ENCODE measurements at places on chromosomes 13 and 19.

DNA sequence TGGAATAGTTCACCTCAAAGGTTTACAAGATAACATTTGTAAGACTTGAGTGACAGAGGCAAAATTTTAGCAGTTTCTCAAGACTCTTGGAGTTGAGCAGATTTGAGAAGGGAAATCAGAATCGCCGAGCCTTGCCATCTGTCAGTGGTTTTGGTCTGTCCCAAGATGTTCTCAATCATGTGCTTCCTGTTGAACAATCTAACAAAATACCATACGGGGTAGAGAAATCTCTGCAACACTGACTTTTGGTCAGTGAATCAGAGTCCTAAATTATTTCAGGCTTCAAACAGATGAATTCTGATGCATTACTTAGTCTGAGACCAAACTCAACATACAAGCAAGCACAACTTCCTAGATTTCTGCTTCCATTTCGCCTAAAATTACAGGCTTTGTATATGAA, 3.8 kb downstream of the KCTD12 start:
- no peak for DNase-seq

DNA sequence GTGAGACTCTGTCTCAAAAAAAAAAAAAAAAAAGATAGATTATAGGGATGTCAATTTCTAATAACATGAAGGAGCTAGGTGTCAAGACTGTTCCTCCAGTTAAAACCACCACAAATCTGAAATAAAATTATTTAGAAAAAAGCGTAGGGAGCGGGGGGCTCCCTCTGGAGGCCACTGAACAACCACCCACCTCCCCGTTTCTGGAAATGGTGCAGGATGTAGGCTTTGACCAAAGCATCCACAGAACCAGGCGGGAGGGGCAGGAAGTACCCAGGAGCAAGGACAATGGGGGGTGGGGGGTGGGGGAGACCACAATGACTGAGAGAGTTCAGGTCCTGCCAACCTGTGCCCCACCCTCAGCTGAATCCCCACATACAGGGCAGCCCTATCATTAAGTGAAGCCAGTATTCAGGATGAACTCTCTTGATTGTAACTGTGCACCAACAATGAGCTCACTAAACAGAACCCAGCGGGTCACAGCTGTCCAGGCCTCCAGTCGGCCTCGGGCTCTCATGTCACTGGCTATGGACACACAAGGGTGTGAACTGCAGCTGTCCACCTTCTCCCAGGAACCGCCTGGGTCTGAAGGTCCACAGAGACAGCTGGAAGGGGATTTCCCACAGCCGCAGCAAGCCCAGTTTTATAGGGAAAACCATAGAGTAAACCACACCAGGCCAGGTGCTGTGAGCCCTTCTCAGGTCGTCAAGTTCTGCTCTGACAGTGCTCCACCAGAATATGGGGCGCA, 6.6 kb downstream of the ZSCAN18 start:
- no peak for DNase-seq

GRCh38 chr19:1935484-1936208, 5.3 kb upstream of the CSNK1G2 start:
- DNase-seq = peak; percentile 34

DNA sequence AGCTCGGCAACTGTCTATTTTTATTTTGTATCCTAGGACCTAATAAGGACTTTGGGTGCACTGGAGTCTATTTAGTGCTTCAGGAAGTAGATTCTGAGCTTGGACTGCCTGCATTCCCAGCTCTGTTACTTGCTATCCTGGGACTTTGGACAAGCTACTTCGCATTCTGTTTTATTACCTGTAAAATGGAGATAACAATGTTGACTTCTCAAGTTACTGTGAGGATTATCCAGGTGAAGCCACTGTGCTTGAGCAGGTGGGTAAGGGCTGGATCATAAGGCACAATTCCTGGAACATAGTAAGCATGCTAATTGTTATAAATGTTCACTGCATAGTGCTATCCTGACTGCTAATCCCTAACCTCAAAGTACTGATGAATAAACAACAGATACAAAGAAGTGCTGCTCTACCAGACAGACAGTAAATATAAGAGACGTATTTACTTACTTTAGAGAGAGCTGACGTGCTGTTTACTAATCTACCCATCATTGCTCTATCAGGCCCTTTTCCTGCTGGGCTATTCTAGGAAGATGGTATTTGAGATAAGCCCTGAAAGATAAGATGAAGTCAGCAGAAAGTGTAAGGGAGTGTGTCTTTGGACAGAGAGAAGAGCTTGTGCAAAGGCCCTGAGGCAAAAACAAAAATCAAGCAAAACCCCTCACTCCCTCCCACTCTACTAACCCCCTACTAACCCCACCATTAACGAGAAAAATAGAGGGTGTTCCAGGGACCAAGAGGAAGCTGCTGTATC, 50.8 kb upstream of the FLT1 start:
- DNase-seq = peak; percentile 94

GRCh38 chr13:104389691-104390090, 1323.5 kb upstream of the SLC10A2 start:
- peak; percentile 16 for DNase-seq

DNA sequence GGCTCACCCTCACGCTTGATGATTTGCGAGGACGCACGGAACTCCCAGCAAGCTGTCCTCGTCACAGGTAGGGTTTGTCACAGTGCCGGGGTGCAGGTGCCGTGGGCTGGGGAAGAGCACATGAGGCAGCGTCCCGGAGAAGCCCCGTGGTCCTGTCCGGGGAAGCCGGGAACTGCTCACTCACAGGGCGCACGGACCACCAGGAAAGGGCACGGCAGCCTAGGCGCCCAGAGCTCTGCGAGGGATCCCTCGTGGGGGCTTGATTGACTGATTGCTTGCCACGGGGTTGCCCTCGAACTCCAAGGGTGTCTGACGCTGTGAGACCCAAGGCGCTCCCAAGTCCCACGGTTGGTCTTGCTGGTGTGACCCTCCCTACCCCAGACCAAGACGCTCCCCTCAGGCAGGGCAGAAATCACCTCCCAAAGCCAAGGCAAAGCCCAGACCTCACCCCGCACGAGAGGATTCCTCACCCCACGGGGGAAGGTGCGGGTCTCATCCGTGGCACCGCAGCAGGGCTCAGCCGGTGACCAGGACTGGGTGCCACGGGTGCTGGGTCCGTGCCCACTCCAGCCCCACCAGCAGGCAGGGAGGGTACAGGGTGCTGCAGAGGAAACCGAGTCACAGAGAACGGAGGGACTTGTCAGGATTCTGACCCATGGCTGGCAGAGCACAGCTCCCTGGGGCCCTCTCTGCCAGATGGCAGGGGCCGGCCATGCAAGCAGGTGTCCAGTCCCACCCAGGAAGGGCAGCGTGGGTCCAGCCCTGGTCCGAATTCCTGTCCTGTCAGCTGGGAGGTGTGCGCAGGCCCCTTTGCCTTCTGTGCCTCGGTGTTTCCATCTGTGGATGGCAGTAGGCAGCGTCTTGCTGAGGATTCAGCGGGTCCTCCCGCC, 7.7 kb downstream of the C2CD4C start:
- no peak for DNase-seq

- no peak for DNase-seq
These were observed 813 bp downstream of the ZNF562 start for GRCh38 chr19:9673912-9674662.

- DNase-seq = no peak
These were observed 108.1 kb upstream of the UBL3 start for GRCh38 chr13:29958476-29958875.

GRCh38 chr19:55092423-55093318, 17.0 kb downstream of the EPS8L1 start:
- DNase-seq = no peak

DNA sequence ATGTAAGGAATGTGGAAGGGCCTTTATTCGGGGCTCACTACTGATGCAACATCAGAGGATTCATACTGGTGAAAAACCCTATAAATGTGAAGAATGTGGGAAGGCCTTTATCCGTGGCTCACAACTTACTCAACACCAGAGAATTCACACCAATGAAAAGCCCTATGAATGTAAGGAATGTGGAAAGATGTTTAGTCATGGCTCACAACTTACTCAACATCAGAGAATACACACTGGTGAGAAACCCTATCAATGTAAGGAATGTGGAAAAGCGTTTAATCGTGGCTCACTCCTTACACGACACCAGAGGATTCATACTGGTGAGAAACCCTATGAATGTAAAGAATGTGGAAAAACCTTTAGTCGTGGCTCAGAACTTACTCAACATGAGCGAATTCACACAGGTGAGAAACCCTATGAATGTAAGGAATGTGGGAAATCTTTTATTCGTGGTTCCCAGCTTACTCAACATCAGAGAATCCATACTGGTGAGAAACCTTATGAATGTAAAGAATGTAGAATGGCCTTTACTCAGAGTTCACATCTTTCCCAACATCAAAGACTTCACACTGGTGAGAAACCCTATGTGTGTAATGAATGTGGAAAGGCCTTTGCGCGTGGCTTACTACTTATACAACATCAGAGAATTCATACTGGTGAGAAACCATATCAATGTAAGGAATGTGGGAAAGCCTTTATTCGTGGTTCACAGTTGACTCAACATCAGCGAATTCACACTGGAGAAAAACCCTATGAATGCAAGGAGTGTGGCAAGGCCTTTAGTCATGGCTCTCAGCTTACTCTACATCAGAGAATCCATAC, 44.3 kb downstream of the ZNF585A start:
- no peak for DNase-seq

- DNase-seq = no peak
These were observed 184.2 kb downstream of the SUCLA2 start for GRCh38 chr13:47816831-47817230.

- peak; percentile 78 for DNase-seq
These were observed 9.1 kb upstream of the IGSF23 start for GRCh38 chr19:44604241-44604640.

GRCh38 chr19:31315652-31316051, 33.6 kb downstream of the TSHZ3 start:
- DNase-seq = no peak

DNA sequence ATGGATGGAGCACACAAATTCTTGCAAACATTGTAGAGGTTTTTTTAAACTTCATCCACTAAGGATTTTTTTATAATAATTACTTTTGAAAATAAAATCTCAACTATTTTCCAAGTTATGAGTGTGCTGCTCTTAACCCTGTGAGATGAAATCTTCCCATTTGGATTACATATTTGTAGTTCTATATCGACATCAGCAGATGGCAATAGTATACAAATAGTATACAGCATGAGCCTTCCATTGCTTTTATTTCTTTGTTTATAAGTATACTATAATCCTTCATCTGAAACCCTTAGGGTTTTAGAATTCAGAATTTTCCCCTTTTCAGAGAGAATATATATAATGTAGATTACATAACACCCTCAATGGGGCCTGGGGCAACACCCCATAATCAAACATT, 70.5 kb downstream of the GJA3 start:
- peak; percentile 11 for DNase-seq

GRCh38 chr13:50810998-50811397, 32.5 kb downstream of the DLEU7 start:
- DNase-seq = no peak

DNA sequence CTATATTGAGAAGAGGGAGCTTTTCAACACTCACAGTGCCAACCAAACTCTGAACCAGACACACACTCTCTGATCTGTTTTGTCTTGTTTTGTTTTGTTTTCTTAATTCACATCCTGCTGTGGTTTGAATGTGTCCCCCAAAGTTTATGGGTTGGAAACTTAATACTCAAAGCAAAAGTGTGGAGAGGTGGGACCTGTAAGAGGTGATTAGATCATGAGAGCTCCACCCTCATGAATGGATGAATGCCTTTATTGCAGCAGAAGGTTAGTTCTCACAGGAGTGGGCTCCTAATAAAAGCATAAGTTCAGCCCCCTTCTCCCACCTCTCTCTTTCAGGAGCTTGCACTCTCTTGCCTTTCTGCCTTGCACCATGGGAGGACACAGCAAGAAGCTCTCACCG, 957.1 kb downstream of the PCDH9 start:
- DNase-seq = no peak

DNA sequence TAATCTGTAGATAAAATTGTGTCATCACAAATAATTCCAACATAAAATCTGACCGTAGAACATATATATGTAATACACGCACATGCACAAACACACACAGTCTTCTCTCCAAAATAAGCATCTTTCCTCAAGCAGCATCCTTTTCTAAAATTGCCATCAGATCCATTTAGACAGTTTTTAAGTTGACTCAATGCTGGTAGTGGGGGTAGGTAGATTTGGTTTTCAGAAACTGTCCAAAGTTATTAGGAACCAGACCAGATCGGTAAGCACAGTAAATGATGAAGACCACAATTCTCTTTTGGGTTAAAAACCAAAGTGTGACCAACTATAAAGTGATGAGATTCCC, 64.6 kb downstream of the SERP2 start:
- no peak for DNase-seq

- peak; percentile 96 for DNase-seq
These were observed 454.5 kb downstream of the IRS2 start for GRCh38 chr13:109331898-109332297.

DNA sequence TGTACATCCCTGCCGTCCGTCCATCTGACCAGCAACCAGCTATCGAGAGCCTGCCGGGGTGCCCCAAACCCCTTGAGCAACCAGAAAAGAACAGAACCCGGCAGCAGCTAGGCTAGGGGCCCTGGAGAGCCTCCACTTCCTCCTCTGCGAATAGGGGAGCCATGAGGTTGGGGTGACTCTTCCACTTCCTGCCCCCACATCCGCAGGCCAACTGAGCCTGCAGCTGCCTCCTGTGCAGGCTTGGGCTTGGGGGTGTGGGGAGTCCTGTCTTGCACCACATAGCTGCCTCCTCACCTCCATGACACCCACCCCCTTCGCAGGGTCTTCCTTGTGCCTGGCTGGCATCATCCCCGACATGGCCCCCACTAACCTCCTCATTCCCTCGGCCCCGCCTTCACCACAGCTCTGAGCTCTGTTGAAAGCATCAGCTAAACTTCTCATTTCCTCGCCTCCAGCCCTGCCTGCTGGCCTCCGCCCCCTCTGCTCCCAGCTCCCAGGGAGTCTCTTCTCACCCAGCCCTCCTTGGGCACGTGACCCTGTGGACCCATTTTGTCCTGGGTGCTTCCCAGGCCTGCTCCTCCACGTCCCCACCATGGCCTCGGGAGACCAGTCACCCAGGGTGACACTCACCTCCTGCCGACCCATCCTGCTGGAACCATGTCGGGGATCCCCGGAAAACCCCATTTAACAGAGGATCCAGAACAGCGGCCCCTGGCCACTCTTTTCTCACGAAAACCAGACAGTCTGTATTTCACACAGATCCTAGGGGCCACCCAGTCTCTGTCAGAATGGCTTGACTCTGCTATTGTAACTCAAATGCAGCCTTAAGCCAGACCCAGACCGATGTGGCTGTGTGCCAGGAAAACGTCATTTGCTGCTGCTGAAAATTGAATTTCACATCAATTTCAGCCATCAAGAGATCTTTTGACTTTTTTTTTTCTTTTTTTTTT, 50.4 kb downstream of the MYO9B start:
- no peak for DNase-seq

- peak; percentile 48 for DNase-seq
These were observed 9.0 kb downstream of the ABHD8 start for GRCh38 chr19:17294051-17294891.

DNA sequence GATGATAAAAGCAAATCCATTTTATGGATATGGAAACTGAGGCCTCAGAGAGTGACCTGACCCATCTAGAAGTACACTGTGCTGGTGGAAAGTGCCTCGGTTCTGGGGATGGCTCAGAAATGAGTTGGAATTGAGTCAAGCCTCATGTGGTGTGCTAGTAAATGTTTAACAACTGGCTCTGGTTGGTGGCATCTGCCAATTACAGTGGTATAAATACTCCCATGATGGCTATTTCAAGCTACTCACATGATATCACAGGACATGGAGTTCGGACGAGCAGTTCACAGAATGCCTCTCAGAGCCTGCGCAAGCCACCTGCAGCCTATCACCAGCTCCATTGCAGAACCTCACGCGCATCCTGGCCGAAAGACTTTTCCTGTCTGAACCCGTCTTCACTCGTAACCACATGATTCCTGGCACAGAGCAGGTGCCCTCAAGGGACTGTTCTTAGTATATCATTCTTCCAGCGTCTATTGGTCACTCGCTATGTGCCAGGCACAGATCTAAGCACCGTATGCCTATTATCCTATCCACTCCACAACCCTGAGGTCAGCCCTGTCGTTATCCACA, 9.1 kb downstream of the TMEM150B start:
- no peak for DNase-seq

All from NCI-H526 (cell line).